Putamen (tissue), 1 donor: ENCODE measurements at places on chromosomes 13 and 19.

GRCh38 chr13:90591927-90592268, 755.6 kb upstream of the MIR17HG start:
- no peak for DNase-seq

DNA sequence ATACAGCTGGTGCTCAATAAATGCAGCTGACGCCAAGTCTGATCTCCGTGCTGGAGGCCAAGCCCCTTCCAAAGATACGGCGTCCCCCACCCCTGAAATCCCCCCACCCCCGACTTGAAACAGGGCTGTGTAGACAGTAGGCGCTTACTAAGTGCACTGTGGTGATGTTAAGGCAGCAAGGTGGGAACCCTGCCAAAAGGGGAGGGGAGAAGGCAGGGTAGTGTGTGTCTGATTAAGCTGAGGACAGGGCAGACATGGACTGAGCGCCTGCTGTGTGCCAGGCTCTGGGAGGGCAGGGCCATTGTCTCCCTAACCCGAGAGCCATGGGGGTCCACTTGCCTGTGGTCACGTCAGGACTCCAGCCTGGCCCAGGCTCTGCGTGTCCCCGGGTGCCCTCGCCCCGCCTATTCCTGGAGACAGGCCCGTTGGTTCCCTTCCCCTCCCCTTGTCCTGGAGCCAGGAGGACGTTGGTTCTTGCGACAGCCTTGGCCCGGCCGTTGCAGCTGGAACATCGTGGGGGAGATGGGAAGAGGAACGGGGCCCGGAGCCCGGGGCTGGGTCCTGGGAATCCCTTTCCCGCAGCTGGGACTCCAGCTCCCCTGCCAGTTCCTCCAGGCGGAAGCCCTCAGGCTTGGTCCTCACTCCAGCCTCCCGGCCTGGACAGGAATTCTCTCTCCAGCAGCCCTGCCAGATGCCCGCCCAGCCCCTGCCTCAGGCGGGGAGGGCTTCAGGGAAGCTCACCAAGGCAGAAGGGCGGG, 1.7 kb upstream of the ELANE start:
- no peak for DNase-seq

GRCh38 chr13:111922086-111922485, 144.9 kb upstream of the SOX1 start:
- no peak for DNase-seq

DNA sequence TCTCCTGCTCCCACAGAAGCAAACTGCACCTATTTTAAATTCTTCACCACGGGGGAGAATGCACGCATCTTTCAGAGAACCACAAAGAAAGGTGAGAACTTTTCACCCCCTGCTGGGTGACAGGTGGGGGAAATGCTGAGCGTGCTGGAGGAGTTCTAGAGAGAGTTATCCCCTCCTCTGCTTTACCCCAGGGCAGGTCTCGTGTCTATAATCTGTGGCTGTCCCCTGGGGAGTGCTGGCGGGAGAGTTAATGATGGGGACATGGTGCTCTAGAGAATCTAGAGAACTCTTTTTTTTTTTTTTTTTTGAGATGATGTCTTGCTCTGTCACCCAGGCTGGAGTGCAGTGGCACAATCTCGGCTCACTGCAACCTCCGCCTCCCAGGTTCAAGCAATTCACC, 6.8 kb downstream of the CACNG6 start:
- no peak for DNase-seq

GRCh38 chr13:62061751-62062150, 646.1 kb upstream of the PCDH20 start:
- DNase-seq = no peak

DNA sequence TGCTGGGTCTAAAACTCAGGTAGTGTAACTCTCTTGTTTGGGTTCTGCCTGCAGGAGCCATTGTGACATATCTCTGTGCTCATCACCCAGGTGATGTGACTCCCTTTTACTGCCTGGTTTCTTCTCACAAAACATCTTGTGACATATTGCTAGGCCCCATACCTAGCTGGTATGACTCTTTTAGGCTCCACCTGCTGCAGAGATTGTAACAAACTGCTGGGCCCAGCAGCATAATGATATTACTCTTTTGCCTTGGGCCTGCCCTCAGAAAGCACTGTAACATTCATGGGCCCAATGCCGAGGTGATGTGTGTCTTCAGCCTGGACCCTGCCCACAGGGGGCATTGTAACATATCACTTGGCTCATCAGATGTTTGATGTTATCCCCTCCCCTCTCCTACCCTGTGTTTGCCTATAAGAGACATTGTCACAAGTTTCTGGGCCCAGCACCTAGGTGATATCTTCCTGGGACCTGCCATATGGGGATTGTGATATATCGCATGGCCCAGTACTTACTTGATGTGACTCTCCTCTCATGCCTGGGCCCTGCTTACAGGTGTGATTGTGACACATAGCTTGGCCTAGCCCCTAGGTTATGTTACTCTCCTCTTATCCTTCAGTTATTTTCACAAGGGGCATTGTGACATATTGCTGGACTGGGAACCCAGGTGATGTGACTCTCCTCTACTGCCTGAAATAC, 18.0 kb upstream of the ZNF681 start:
- DNase-seq = no peak

- no peak for DNase-seq
These were observed 153.5 kb downstream of the HS6ST3 start for GRCh38 chr13:96243376-96243775.

GRCh38 chr13:36475468-36475867, 43.2 kb downstream of the CCNA1 start:
- no peak for DNase-seq

DNA sequence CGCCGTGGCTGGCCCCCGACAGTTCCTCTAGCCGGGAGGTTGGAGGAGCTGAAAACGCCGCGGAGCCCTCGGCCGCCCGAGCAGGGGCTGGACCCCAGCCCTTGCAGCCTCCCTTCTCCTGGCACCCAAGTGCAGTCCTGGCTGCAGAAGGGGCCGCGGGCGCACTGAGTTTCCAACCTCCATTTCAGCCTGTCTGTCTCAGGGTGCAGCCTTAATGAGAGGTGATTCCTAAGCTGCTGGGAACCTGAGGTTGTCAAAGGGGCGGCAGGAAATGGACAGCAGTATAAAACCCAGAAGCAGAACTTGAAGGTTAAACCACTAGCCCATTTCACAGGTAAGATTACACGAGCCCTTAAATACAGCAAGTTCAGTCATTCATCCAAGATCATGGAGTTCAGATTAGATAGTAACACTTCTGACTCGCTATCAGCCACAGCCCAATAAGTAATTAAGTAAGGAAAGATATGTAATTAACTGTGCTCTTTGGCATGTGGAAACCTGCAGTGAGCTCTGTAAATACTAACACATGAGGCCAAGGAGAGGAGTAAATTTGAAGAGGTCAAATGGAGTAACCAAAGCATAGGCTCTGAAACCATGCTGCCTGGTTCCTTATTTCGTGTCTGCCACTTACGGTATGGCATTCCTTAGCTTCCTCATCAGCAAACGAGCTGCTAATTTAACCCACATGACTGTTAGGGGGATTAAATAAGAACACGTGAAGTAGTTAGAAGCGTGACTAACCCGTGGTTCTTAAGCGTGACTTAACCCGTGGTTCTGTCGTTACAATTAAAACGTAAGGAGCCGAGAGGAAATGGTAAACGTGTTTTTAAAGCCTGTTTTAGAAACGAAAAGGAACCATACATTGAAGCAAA, 686 bp downstream of the SETDB2 start:
- DNase-seq = no peak

DNA sequence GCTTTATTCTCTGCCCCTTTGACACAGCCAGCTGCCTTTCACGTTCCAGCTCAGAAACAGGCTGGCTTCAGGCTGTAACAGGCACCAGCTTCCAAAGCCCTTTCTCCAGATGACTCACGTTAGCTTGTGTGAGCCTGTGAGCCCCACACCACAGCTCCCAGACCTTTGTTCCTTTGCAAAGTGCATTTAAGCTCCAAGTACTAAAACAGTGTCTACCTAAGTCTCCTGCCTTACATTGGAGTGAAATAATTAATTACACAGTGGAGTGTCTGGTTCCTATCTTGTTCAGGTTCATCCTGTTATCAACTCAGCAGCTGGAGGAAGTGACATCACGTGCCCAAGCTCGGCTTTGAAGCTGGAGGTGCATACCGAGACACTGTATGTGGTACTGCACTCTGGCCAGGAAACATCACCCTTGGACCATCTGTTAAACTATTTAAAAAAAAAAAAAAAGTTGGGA, 475.8 kb downstream of the FOXO1 start:
- DNase-seq = peak; percentile 92
